Brain pericyte (primary cell): ENCODE measurements at places on chromosomes 7 and 10.

DNA sequence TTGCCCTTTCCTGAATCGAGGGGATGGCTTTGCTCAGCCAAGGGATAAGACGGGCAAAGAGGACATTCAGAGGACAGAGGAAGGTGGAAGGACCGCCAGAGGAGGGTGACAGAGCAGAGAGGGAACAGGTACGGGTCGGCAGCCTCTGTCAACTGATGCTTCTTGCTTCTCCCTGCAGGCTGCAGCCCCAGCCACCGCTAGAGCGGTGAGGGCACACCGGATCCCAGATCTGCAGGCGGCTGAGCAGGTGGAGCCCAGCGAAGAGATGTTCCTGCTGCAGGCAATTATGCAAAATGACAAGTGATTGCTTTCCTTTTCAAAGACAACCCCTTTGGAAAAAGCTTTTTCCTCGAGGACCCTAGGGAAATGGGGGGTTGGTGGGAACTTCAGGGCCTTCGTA lies 181.9 kb upstream of the ANKRD30A start:
- no peak for DNase-seq

- DNase-seq = no peak
Measured at GRCh38 chr7:25735674-25736242, 416.2 kb upstream of the NFE2L3 start.

- DNase-seq = no peak
Measured at GRCh38 chr7:138903186-138903820, 77.9 kb downstream of the KIAA1549 start.

DNA sequence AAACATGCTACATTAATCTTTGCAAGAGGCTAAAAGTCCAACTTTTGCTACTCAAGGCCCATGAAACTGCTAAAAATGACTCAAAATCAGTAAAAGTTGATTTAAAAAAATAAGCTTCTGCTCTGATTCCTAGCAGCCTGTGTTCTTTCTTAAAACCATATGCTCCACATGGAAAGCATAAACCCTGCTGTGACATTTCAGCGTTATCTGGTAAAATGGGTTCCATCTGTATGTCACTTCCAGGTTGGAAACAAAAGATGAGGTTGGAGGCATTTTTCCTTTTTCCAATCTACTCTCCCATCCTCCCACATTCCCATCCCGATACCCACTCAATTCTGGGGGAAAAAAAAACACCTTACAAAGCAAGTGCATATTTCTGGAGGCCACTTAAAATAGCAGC lies 439.5 kb downstream of the NEBL start:
- no peak for DNase-seq

GRCh38 chr7:6375348-6376101 lies 72.2 kb downstream of the DAGLB start:
- DNase-seq = peak; percentile 18

DNA sequence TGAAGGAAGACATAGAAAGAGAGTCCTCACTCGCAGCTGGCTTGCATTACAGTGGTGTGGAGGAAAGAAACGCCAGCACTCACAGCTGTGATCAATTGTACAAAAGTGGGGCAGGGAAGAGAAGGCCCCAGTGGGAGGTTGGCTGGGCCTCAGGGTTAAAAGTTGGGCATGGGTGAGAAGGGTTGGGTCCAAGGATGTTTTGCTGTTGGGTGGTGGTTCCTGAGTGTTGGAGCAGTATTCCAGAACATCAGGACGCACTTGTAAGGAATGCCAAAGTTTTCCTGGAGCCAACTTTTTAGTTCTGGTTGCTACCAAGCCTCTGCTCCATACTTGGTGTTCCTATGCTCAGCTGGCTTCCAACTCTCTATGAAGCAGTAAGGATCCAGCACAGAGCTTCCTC lies 55.4 kb upstream of the MKRN1 start:
- DNase-seq = no peak

GRCh38 chr10:46091080-46091827 lies 45.2 kb upstream of the MSMB start:
- no peak for DNase-seq

DNA sequence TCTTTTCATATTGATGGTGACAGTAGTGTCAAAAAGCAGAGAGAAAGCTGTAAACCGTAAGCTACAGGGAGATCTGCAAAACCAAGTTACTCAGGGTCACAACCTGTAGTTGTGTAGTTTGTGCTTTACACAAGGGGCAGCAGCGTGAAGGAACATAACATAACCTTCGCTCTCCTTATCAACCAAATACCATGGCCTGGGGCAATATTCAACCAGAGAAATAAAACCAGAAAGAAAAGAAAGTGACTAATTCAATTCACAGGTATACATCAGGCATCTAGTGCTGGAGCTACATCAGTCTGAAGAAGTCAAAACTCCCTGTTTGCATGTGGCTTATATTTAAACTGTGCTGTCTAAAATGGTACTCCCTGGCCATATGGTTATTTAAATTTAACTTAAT lies 224.3 kb downstream of the TWIST1 start:
- DNase-seq = no peak

DNA sequence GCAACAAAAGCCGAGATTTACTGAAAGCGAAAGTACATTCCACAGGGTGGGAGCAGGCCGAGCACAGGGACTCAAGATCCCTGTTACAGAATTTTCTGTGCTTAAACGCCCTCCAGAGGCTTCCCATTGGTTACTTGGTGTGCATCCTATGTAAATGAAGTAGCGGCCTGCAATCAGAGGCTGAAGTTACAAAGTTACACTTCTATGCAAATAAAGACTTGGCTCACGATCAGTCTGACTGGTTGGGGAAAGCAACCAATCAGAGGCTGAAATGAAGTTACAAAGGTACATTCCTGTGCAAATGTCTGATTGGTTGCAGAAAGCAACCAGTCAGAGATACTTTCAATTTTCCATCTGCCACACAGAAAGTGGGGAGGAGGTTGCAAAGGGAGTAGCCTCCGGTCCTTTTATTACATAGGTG lies 4.1 kb downstream of the ACBD7 start:
- DNase-seq = peak; percentile 86

DNA sequence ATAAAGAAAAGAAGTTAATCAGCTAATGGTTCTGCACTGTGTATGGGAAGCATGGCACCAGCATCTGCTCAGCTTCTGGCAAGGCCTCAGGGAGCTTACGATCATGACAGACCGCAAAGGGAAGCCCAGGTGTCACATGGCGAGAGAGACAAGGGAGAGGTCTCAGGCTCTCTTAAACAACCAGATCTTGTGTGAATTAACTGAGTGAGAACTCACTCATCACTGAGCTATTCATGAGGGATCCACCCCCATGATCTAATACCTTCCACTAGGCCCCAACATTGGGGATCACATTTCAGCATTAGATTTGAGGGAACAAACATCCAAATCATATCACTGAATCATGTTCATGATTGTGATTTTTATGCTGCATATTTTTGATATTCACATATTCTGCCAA lies 5.8 kb downstream of the USP54 start:
- no peak for DNase-seq

GRCh38 chr7:23284871-23285270 lies 14.3 kb upstream of the MALSU1 start:
- no peak for DNase-seq

- DNase-seq = no peak
Measured at GRCh38 chr7:29345590-29345989, 151.0 kb downstream of the CHN2 start.

DNA sequence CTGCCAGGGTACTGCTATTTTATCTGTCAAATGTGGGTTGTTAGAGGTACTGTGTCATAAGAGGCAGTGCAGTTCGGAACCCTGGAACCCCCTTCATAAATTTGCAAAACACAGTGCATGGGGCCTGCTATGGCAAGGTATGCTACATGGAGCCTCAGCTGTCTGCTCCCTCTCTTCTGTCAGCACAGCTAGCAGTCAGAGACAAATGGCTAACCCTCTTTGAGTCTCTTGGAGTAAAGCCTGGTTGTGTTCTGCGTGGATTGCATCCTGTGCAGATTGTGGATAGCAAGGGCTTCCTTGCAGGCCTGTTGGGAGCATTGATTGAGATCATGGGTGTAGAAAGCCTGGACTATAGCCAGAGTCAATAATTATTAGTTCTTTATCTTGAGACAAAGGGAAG lies 397.8 kb downstream of the AUTS2 start:
- DNase-seq = no peak

GRCh38 chr7:16609842-16610450 lies 35.6 kb downstream of the ANKMY2 start:
- DNase-seq = no peak

- DNase-seq = no peak
Measured at GRCh38 chr10:72455889-72456595, 101.3 kb upstream of the DNAJB12 start.

GRCh38 chr7:93235541-93235940 lies 3.4 kb downstream of the VPS50 start:
- no peak for DNase-seq

DNA sequence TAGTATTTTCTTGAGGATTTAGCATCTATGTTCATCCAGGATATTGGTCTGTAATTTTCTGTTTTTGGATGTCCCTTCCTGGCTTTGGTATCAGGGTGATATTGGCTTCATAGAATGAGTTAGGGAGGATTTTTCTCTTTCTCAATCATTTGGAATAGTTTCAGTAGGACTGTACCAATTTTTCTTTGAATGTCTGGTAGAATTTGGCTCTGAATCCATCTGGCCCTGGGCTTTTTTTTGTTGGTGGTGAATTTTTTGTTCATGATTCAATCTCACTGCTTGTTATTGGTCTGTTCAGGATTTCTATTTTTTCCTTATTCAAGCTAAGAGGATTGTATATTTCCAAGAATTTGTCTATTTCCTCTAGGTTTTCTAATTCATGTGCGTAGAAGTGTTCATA lies 192.7 kb downstream of the KIF20B start:
- no peak for DNase-seq

DNA sequence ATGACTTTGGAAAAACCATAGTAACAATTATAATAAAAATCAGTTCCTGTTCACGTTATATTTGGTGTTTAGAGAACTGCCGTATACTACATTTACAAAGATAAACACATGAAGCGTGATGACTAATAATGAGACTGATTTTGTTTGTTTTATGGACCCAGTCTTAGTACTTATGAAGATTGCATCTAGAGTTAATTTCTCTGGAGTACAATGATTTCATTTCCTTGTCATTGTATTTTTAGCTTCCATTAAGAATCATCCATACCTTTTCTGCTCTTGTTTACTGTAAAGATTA lies 2.9 kb downstream of the RBM20 start:
- DNase-seq = no peak

DNA sequence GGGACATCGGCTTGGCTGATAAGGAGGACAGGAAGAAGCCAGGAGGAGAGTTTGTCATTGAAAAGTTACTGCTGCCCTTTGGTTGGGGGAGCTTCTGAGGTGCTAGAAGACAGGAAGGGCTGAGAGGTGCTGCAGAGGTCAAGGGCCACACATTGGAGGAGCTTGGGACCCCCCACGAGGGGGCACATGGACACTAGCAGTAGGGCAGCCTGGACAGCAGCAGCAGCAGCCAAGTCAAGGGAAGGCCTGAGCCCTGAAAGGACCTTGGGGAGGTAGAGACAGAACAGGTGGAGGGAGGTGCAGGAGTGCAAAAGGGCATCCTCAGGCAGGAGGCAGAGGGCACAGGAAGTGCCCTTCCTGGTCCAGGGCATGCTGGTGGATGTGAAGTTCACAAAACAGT lies 439.7 kb upstream of the IGFBP3 start:
- no peak for DNase-seq

GRCh38 chr7:155227788-155228458 lies 69.8 kb upstream of the INSIG1 start:
- no peak for DNase-seq

DNA sequence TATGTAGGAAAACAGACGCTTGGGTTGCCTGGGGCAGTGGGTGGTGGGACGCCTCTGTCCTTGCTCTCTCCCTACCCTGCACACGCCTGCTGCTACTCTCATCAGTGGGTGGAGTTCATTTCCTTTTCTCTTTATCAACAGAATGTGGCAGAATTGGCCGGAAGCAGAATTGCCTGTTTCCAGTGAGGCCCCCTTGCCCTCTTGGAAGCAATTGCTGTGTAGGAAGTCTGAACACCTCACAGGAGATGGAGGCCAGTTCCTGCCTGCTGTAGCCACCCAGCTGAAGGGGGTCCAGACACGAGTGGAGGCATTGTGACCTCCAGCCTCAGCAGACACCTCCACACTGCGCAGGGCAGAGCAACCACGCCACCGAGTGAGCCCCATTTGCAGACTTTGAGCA lies 331.6 kb upstream of the ZNF32 start:
- DNase-seq = no peak

GRCh38 chr7:134781171-134781570 lies 1.7 kb downstream of the CALD1 start:
- DNase-seq = no peak

GRCh38 chr10:92264249-92264648 lies 26.6 kb downstream of the CPEB3 start:
- no peak for DNase-seq

GRCh38 chr7:55110993-55111361 lies 92.2 kb downstream of the EGFR start:
- no peak for DNase-seq
